Karpas-422 (cell line): ENCODE measurements at places on chromosomes 1 and 21.

DNA sequence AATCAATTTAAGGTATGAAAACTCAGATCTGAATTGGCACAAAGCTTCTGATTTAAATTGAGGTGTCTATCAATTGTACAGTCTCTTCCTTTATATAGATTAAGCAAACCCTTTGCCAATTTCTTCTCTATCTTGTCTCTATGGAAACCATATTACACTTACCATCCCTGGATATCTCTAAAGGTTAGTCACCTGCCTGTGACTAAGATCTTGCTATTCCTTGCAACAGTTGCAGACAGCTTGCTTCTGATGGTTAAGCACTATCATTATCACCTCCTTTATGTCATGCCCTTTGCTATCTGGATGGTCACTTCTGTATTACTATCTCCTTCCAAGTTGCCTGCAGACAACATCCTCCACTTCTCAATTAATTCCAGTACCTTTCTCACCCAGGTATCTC is 998.6 kb upstream of the B3GALT2 start:
- no peak for DNase-seq

DNA sequence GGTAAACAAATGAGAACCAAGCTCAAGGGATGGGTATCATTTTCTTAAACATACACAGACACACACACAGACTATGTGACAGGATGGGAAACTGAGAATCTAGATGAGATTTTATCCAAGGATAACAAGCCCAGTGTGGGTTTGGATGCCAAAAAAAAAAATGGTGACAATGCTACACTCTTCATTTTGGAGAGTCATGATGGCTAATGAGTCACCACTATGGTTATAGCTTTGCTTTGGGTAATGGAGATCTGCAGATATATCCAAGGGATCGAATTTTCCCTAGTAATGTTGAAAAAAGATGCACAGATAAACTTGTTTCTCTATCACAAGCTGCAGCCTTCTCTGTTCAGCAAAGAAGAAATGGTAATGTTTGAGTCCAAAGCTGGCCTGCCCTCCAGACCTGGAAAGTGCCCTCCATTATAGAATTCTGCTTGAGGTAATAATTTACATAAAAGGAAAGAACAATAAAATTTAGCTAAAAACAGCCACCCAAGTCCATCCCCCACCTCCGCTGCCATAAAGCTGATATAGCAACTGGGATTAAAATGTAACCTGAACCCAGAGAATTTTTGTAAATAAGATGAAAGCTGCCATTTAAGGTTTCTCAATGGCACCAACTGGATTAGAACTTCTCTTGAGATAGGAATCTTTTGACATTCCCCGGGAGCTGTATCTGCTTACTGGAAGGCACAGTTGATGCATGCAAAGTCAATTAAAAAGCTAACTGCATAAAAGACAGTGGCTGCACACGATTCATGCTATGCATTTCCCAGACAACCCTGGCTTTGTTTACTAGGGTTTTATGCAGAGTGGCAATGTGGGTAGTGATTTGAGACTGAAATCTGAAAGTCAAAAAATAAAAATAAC is 395.2 kb upstream of the LYPLAL1 start:
- no peak for DNase-seq

GRCh38 chr1:44775930-44776729 is 790 bp downstream of the RPS8 start:
- peak; percentile 76 for DNase-seq

DNA sequence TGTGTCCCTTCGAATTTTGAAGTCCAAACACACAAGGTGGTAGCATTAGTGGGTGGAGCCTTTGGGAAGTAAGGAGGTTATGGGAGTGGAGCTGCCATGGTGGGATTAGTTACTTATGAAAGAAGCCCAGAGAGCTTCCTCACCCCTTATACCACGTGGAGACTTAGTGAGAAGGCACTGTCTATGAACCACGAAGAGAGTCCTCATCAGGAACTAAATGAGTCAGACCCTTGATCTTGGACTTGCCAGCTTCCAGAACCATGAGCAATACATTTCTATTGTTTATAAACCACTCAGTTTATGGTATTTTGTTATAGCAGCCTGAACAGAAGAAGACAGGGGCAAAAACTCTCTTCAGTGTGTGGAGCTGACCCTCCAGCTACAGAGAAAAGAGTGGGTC is 259.3 kb upstream of the AJAP1 start:
- no peak for DNase-seq

DNA sequence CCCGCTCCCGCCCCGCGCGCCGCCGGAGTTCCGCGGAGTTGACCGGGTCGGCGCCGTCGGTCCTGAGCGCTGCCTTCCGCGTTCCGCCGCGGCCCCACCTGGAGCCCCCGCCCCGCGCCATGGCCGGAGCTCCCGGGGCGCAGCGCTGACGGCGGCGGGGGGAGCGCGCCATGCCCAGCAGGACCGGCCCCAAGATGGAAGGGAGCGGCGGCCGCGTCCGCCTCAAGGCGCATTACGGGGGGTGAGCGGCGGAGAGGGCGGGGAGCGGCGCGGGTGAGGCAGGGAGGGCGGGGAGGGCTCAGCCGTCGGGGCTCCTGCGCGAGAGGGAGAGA is 216 bp downstream of the PRKCZ start:
- DNase-seq, result no peak

DNA sequence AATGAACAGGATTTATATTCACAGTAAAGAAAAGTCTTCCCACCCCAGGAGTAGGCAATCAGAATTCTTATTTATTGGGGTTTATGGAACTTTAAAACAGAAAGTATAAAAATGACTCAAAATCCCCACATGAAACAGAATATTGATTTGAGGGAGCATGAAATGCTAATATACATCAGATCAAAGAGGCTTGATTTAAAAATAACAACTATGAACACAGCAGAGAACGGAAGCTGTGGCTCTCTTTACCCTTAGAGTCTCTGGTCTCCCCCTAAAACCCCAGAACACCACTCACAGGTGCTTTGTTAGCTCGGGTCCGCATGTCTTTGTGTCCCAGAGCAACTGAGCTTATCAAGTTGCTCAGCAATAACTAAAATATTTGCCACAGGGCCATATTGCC is 31.2 kb upstream of the FASLG start:
- no peak for DNase-seq
